Activated CD8-positive, alpha-beta memory T cell treated with anti-CD3 and anti-CD28 coated beads for 1 hour (primary cell): ENCODE measurements at places on chromosomes 7 and 10.
A peak's percentile ranks its signal among the peaks of the same experiment; 100 is the strongest.

DNA sequence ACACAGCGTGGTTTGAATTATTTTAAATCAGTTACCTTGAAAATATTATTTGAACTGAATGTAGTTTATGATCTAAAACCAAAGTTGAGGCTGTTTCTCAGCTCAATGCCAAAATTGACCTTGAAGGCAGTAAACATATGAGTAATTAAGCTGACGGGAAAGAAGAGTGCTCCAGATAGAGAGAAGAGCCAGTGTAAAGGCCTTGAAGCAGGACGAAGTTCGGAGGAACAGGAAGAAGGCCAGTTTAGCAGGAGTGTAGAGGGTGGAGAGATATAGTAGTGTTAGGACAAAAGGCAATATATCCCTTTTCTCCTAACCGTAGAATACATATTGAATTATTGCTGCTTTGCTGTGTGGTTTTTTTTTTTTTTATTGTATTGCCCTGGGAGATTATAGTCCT lies 63.2 kb downstream of the CYP51A1 start:
- no peak for DNase-seq

- no peak for DNase-seq
Measured at GRCh38 chr7:70952311-70952710, 179.6 kb upstream of the GALNT17 start.

GRCh38 chr10:59354434-59354833 lies 7.9 kb downstream of the FAM13C start:
- DNase-seq, result no peak

DNA sequence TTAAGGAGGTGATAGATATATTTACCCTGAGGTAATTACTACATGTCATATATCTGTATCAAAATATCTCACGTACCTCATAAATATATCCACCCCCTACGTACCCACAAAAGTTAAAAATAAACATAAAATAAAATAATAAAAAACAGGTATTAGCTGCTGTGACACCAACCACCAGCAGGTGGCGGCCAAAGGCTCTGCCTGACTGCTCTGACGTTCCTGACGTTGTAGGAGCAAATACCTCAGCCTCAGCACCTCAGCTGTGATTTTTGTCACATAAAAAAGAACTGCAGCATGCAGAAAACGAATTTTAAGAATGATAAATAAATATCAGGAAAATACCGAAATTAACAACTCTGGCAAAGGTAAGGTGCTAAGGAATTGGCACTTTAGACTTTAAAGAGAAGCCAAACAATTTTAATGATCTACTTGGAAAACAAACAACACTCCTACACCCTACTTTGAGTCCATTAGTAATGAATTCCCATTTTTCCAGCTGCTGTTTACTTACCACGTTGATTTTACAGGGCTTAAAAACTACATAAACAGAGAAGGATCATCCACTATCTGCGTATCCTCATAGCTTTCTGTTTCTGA lies 125.4 kb upstream of the TARP start:
- DNase-seq, result no peak

DNA sequence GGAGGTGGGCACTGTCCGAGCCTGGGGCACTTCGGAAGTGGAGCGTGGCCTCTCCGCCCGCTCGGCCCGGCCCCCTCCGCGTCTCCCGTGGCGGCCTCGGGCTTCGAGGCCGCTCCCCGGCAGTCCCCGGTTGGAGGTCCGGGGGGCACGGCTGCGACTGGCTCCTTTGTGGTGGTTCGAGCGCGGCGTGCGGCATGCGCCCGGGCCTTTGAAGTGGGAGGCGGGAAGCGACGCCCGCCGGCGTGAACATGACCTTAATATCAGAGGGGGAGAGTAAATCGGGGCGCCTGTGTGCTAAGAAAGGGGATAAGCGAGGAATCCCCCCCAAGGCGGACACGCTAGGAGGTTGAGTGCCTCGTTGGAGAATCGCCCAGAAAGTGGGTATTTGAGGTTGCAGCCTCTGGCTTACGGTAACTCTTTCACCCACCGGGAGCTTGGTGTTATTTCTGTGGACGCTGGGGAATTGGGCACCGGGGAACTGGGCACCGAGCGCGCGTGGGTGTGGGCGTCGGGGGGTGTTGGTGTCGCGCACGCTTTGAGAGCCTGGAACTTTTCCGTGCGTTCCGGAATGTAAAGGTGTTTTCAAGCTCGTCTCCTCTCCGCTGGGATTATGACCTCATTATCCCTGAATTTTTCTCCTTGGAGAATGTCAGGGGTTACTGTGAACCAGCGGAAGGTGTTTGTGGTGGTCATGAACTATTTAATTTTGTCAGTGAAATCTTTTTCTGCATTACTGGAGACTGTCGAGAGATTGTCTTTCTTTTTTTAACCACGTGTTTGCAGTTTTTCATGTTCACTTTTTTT lies 660 bp downstream of the SUV39H2 start:
- DNase-seq, result no peak

DNA sequence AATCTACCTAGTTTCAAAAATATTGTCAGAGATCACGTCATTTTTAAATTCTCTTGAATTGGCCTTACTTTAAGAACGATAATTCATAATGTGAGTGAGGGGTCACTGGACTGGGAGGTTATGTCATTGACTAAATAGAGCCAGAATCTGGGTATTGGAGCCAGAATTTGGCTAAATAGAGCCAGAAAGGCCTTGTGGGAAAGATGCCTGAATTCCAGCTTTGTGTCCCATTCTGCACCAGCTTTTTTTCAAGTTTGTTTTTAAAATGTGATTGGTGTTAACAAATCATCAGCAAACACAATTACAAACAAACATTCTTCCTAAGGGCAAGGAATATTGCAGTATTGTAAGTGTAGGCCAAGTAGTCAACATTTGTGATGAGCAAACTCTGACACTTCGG lies 233.2 kb upstream of the PRKCQ start:
- no peak for DNase-seq

- DNase-seq, result peak; percentile 83
Measured at GRCh38 chr10:70146489-70147258, at the start of gene TYSND1. Gene TYSND1, minus strand, starts transcription at chr10:70146700. Its CDS starts 114 bp downstream, at chr10:70146586.

DNA sequence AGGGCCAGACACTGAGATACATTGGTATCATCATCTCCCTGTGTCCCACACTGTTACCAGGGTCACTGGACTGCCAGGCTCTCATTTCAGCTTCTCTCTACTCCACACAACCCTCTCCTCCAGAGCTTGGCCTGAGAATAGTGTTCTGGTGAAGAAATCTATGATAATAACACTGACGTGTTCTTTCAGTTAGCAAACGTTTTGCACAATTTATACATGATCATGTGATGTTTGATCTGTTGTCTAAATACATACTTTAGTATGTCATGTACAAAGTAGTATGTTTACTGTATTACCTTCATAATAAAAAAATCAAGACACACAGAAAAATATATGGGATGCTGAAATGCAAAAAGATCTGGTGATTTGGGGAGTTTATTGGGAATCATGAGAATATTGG lies 5.0 kb downstream of the SLC16A9 start:
- no peak for DNase-seq
